ENCODE measurements at places on chromosomes 11 and 22.

DNA sequence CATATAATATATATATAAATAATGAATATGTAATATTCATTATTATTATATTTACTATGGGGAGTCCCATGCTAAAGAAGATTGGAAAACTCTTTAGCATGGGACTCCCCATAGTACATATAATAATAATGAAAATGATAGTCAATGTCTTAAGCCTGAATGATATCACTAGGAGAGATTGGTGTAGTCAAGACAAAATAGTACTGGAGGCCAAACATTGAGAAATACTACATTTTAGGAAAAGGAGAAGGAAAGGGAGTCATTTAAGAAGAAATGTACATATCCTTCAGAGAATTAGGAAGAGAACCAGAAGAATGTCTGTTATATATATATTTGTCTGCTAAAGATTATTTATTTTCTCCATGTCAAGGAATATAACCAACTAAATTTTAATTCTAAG lies 5.0 kb upstream of the VWA5A start:
- no peak for DNase-seq

- no peak for DNase-seq
These were observed 96.1 kb downstream of the SLC1A2 start for GRCh38 chr11:35323076-35323868.

DNA sequence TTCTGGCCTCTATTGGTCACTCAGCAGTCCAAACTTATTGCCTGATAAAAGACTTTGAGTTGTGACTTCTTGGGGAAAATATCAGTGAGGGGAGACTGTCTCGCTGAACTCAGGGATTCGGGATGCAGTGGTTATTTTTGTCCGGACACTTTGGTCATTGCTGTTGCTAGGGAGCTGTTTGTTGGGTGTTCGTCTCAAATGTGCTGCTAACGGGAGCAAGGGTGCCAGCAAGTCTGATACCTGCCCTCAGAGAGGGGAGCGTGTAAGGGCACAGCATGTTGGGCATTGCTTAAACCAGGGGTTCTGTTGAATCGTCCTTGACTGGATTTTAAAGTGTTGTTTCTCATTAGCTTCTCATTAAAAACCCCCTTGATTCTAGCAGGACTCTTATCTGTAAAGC lies 49.2 kb upstream of the SLC25A18 start:
- no peak for DNase-seq

GRCh38 chr11:8809939-8810539 lies 101.0 kb upstream of the AKIP1 start:
- DNase-seq, result no peak

GRCh38 chr11:64608046-64608445 lies 17.0 kb downstream of the SLC22A12 start:
- no peak for DNase-seq

DNA sequence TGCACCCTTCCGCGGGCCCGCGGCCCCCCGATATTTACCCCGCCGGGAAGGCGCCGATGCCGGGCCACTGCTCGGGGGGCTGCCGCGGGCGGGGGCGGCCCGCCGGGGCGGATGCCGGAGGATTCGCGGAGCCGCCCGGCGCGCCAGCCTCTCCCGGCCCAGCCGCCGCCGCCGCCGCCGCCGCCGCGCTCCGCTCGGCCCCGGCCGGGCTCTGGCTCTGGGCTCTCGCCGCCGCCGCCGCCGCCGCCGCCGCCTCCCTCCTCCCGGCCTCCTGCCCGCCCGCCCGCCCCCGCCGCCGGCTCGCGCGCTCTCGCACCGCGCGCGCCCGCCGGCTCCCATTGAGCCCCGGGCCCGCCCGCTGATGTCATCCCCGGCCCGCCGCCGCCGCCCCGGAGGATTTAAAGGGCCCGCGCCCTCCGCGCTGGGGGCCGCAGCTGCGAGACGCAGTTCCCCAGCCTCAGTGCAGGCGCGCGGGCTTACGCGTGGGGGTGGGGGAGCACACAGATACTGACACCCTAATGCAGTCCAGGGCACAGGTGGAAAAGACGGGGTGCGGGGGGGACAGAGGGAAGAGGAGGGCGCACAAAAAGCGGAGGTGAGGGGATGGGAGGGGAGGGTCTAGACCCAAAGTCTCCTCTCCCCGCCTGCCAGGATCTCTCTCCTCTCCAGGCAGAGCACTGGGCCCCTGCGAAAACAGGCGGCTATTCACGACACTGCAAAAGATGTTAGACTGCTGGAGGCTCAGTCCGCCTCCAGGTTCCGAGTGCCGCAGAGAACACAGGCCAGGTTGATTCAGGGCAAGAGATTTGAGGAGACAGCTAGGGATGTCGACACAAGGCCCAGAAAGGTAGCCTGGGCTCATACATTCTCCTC lies at the start of gene CSNK1E:
CSNK1E (minus strand) TSS at position 312 of the 873 bp plus-strand sequence. CDS start 3,276 bp downstream, outside the sequence.
- DNase-seq, result peak; percentile 71

DNA sequence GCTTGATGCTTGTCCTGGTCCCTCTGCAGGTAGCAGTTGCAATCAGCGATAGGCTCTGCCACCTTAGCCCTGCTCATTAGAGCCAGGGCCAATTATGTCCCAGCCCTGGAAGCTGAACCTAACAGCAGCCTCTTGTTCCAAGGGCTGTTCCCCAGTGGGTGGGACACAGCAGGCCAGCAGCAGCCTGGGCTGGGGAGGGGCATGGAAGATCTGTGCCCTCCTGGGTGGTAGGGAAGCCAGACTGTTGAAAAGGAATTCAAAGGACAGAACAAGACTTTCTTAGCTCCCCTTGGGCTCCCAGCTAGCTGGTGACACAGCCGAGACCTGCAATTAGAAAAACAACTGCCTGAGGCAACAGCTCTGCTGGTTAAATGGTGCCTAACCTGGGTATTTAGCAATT lies 17.4 kb downstream of the DRD2 start:
- DNase-seq, result no peak

- no peak for DNase-seq
These were observed 6.3 kb downstream of the FDX1 start for GRCh38 chr11:110435780-110436717.

GRCh38 chr11:67365736-67366444 lies 7.5 kb downstream of the CLCF1 start:
- no peak for DNase-seq

DNA sequence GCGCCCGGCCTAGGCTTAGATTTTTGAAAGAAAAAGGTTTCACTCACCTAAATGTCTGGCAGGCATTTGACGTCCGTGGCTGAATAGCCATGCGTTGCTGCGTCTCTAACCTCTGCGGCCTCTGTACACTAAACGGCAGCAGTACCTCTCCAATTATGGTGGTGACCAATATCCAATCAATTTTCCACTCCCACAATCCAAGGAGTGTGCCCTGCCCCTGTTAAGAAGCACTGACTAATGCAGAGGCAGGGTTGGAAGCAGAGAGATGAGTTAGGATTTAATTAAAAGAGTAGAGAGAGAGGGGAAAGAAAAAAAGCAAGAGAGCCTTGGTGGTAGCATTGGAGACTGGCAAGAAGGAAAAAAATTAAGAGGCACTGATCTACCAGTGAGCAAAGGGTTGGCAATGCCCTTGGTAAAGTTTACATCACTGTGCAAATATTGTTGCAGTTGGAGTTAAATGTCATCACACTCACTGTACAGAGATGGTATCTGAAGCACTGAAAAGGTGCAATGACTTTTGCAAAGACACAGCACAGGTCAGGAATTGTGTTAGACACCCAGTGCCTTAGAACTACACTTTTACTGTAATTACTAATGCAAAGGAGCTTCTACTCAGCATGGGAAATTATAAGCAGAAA lies 526.7 kb downstream of the NTM start:
- no peak for DNase-seq

GRCh38 chr22:28582806-28583205 lies 96.8 kb downstream of the TTC28 start:
- no peak for DNase-seq

DNA sequence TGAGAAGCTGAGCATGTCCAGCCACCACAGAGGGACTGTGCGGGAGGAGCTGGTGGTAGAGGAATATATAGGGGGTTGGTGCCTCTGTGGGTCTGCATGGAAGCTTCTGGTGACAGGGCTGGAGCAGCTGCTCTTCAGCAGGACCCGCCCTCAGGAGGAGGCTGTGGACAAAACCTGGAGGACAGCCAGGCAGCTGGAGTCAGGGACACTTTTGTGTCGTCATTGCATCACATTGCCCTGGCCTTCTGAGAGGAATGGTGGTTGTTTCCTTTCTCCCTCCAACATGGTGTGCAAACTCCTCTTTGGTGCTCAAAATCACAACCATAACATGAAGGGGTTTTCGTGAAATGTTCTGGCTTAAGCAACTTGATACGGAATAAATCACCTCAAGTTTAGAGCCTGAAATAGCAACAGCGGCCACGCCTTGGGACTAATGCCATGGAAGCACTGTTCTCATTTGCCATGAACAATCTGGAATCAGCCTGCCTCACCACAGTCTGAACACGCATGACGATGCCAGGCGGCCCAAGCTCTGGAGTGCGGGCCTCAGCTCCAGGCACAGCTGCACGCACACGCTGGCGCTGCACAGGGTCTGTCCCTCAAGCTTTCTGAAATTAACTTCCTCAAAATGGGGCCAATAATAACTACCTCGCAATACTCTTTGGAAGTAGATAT lies 17.1 kb upstream of the CSRP3 start:
- DNase-seq, result no peak

GRCh38 chr11:29809121-29809520 lies 207.7 kb downstream of the KCNA4 start:
- DNase-seq, result no peak

- no peak for DNase-seq
These were observed 519 bp downstream of the ARRB1 start for GRCh38 chr11:75350743-75351540.

- DNase-seq, result no peak
These were observed 6.2 kb downstream of the ROBO4 start for GRCh38 chr11:124891373-124891861.

GRCh38 chr11:10927538-10927937 lies 69.7 kb upstream of the ZBED5 start:
- DNase-seq, result no peak

- peak; percentile 34 for DNase-seq
These were observed 4.4 kb upstream of the PRR5 start for GRCh38 chr22:44697423-44698141.

- DNase-seq, result no peak
These were observed 42.5 kb downstream of the TMPRSS5 start for GRCh38 chr11:113663567-113663966.

GRCh38 chr11:46456269-46457001 lies 64.9 kb upstream of the CHRM4 start:
- DNase-seq, result peak; percentile 58

DNA sequence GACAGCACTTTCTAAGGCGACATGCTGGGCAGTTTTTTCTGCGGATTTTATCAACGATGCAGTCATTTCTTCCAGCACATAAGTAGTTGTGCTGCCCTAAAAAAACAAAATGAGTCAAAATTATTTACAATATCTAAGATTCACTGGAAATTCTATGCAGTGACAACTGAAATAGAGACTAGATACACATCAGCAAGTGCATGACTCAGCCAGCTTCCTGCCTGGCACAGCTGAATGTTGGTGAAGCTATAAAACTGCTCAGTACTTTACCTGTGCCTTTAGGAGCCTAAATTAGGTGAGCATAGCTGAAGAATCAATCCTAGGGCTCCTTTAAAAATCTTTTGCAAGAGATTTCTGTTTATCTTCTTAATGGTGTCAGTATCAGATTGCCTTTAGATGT lies 37.8 kb downstream of the PGR start:
- no peak for DNase-seq

GRCh38 chr11:96234866-96235441 lies 108.0 kb downstream of the MAML2 start:
- DNase-seq, result no peak

GRCh38 chr22:38570779-38571364 lies 889 bp upstream of the DMC1 start:
- peak; percentile 56 for DNase-seq

- DNase-seq, result no peak
These were observed 310.2 kb downstream of the DLG2 start for GRCh38 chr11:85316967-85317366.

DNA sequence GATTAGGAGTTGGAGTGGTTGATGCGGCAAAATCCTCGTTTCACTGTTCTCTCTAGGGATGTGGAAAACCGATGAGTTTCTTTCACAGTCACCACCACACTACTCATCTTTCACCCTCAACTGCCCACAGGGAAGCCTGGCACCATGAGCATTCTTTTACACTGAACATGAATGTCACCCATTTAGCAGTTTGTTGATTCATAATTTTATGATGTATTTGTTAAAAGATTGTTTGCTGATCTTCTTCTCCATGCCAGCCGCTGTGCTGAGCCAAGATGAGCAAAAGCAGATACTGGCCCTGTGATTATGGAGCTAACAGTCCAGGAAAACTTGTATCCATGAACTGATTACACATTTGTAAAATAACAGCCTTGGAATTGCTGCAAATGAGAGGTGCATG lies 3.9 kb upstream of the SCGB1D2 start:
- DNase-seq, result no peak

- no peak for DNase-seq
These were observed 40.8 kb downstream of the PDHX start for GRCh38 chr11:34957206-34957605.

- DNase-seq, result no peak
These were observed 138.1 kb downstream of the SLC1A2 start for GRCh38 chr11:35281169-35281688.

DNA sequence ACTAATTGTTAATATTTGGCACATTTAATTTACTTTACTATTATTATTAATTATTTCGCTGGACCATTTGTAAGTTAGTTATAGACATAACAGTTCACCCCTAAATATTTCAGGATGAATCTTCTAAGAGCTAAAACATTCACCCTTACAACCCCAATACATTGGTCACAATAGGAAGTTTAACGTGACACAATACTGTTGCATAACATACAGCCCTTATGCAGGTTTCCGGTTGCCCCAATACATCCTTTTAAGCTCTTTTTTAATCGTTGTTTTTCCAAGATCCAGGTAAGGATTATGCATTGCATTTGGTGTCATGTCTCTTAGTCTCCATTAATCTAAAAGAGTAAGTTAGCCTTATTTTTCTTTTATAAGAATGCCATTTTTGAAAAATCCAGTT lies 71.2 kb downstream of the HSD17B12 start:
- DNase-seq, result no peak

- DNase-seq, result no peak
These were observed 17.8 kb upstream of the OR8B8 start for GRCh38 chr11:124463324-124463723.

GRCh38 chr11:105045676-105046296 lies 651 bp upstream of the CARD16 start:
- DNase-seq, result no peak

DNA sequence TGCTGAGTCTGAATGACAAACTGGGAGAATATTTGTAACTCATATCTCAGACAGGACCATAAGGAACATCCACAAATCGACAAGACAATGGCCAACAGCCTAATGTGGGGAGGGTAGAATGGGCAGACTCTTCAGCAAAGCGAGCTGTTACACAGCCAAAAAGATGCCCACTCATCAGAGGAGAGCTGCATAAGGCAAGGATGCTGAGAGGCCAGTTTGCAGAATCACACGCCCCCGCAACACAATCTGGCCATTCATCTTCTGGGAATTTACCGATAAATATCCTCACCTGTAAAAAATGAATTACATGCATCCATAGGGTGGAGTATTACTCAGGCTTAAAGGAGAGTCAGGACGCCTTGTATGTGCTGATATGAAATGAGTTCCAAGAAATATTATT lies 57.5 kb upstream of the SLC22A12 start:
- DNase-seq, result no peak

- DNase-seq, result peak; percentile 24
These were observed 69.1 kb downstream of the CTTN start for GRCh38 chr11:70467201-70468085.

Measured in caudate nucleus (tissue), 63 donors.